Fibroblast of skin of left biceps (primary cell): ENCODE measurements at places on chromosomes 2 and 18.

- no peak for DNase-seq
These were observed 16.1 kb upstream of the ACKR3 start for GRCh38 chr2:236553522-236553921.

DNA sequence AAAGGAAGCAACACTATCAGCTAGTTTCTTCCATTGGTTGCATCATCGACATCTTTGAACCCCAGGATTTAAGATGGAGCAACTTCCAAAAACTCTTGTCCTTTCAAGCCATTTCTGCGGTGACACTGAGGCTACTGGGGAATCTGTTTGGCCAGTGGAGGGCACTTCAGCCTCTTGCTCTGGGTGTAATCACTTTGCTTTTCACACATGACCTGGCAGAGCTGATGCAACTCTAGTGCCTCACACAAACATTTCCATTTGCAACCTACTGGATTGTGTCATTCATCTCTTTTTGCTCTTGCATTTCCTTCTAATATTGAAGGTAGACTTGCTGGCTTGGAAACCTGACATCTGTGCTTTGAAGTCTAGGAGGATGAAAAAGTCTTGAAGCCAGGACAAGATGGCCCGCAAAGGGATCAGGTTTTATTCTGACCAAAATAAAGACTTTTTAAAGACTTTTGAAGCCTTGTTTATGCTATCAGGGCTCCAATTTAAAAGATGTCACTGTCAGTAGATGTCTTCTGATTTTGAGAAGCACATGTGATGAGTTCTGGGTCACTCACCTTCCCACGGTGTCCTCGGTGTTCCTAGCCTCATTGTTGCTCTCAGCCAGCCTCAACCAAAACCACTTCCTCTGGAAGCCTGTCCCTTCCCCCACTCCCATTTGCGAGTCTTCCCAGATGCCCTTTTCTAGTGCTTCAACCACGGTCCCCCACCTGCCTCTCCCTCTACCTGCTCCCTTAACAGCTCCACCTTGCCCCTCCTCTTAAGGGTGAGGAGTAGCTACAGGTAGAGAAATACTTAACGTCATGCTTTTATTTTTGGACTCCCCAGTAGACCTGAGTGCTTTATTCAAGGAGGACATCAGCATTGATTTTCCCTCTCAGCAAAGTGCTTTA lies 69.7 kb upstream of the KCNE4 start:
- DNase-seq, result peak; percentile 66

DNA sequence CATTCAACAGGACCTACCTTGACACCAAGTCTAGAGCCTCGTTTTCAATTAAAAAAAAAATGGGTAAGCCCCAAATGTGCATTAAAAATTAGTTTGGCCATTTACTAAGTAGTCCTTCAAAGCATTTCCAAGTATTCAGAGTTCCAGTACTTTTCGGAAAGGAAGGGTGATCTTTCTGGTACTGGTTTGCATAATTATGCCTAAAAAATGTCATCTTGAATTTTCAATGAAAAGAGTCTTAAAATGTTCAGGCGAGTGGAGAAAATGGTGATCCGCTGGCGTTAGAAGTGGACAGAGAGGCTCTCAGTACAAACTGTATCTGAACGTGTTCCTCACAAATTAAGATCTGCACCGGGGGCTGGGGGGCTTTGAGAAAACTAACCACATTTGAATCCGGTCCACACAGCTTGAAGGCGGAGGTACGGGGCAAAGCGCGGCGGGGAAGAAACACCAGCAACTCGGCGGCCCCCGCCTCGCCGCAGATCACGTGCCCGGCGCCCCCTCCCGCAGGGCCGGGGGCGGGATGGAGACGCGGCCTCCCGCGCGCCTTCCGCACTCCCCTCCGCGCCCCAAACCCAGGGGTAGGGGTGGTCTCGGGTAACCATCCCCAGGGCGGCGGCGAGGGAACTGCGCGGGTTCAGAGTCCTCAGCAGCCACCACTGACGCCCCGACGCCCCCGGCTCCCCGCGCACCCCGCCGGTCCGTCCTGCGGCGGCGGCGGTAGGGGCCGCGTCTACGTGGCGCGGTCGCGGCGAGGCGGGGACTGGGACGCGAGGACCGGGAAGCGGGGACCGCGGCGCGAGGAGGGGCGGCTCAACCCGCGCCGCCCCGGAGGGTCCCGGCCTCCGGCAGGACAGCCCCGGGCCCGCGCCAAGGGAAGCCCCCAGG lies 564 bp downstream of the LPIN2 start:
- no peak for DNase-seq

DNA sequence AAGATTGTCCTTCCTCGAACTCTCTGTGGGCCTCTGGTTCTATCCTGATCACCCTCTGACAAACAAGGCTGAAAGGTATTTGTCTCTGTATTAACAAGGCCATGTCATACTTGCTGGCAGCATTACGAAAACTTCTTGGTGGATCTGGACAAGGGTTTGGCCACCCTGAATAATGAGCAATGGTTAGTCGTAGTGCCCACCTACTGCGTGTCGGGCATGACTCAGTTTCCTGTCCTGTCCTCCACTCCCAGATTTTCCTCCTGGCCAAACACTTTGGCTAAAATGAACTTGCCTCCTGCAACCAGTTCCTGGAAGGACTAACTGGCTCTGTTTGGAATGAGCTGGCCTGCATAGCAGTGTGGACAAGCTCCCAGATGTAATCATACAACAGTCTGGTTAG lies 198.5 kb upstream of the SMIM21 start:
- no peak for DNase-seq

DNA sequence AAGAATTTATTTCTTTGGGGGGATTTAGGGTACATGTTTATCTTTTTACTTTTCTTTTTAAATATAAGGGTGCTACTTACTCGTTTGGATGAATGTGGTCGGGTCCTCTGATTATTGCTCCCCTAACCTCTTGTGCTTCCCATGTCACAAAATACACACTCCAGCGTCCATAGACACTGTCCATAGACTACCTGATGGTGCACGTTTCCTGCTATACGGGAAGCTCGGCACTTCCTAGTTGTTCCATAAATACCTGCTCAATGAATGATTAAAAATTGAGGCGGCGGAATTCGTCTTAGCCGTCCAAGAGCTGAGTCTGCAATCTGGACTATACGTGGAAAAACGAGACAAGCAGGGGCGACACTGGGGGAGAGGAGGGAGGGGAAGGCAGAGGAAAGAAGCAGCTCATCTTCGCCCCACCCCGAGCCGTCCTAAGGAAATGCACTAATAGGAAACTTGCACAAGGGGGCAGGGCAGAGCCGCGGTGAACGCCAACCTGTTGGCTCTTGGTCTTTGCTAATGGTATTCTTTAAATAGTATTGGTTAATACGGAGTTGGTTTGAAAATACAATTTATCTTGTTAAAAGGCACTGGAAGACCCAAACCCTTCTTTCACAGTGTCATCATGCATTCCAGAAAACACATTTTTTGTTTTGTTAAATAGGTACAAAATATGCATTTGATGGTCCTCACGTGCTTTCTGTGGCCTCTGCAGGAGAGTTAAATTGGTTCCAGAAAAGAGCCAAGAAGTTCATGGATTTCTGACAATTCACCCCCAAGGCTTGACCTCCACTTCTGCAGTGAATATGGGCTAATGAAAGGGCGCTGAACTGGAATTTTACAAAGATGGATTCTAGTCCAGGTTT lies 73.0 kb upstream of the KCTD1 start:
- no peak for DNase-seq

DNA sequence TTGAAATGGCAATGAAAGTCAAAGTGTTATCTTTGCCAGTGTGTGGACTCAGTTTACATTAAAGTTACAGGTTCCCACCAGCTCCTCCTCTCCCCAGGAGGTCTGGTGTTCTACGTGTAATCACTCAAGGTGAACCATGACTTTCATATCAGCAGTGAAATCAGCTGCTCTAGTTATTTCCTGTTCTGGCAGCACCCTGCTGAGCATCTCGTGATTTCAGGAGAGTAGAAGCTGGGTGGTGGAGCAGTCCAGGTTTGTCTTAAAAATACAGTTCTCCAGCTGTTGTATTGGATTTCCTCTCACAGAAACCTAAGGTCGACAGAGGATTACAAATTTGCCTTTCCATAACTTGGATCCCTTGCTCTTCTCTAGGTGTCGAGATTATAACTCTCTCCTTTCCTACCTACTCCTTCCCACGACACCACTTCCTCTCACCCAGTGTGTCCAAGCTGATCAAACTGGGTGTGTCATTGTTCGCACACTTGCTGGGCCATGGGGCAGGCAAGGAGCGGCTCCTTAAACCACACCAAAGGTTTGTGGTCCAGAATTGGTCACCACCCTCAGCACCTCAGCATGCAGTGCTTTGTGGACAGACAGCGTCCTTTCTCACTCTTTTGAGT lies 13.0 kb upstream of the ARHGAP25 start:
- no peak for DNase-seq

- DNase-seq, result no peak
These were observed 106.4 kb downstream of the KCNH7 start for GRCh38 chr2:162731917-162732804.

GRCh38 chr2:52698408-52698807 lies 1069.2 kb upstream of the CHAC2 start:
- no peak for DNase-seq

DNA sequence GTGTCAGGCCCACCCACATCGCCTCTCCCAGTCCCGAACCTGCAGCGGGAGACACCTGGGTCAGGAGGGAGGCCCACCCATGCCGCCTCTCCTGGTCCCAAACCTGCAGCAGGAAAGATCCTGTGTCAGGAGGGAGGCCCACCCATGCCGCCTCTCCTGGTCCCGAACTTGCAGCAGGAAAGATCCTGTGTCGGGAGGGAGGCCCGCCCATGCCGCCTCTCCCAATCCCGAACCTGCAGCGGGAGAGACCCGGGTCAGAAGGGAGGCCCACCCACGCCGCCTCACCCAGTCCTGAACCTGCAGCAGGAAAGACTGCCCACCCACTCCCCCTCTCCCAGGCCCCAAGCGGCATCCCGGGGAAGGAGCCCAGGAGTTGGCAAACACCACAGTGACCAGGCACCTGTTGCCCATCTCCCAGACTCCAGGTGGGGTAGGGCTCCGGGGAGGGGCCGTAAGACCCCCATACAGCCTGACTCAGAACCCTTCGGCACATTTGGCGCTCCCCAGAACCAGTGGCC lies 7.8 kb downstream of the SLC66A2 start:
- no peak for DNase-seq

DNA sequence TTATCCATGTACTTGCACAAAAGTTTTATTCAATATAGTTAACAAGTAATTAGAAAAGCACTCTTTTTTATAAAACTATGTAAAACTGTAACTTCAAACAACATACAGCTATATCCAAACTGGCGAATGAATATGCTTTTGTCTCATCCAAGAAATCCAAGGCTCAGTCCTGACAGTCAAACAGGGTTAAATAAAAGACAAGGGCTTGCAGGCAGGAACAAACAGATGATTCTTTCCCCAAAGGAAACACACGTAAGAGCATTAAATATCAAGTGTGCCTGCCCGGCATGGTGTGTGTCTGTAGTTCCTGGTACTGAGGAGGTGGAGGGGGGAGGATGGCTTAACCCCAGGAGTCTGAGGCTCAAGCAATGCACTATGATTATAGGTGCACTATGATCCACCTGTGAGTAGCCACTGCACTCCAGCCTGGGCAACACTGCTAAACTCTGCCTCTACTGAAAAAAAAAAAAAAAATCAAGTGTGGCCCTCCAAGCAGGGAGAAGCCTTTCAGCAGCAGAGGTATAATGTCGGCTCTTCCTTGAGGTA lies 171.3 kb downstream of the DLGAP1 start:
- no peak for DNase-seq

DNA sequence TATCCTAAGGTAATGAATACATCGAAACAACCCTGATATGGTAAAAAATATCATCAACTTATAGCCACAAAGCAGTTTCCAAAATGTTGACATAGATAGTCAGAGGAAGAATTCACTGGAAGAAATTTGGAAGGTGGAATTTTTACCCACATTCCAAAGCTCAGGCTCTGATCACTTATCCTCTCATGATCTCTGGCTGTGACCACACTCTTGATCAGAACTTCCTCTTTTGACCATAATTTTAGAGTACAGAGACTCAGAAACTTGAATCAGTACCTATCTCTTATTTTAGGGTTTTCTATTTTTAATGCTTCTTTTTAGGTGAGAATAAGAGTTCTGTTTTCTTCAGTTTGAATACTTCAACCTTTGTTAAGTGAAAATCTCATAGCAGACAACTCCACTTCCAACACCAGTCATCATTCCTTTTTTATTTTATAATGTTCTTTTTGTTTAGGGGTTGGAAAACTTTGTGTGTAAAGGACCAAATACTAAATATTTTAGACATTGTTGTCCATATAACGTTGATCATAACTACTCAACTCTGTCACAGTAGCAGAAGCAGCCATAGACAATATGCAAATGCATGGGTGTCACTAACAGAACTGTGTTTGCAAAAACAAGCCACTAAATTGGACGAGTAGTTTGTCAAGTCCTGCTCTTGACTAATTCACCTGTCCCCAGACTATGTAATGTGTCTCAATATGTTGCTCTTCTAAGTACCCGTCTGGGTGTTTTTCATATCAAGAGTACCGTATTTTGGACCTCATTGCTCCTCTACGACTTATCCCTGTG lies 891.6 kb upstream of the CRIM1 start:
- no peak for DNase-seq

DNA sequence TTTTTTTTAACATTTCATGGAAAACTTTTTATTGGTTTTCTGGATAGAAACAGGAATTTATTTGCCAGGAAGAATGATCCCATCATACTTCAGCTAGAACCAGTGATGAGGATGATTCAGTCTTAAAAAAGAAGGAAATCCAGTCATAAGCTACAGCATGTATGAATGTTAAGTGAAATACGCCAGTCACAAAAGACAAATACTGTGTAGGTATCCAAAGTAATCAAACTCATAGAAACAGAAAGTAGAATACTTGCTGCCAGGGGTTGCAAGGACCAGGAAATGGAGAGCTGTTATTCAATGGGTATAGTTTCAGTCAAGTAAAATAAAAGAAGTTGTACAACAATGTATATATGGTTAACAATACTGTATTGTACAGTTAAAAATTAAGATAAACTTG lies 21.3 kb downstream of the PSME4 start:
- DNase-seq, result no peak

GRCh38 chr2:240568678-240569522 lies 616 bp downstream of the RNPEPL1 start:
- no peak for DNase-seq

DNA sequence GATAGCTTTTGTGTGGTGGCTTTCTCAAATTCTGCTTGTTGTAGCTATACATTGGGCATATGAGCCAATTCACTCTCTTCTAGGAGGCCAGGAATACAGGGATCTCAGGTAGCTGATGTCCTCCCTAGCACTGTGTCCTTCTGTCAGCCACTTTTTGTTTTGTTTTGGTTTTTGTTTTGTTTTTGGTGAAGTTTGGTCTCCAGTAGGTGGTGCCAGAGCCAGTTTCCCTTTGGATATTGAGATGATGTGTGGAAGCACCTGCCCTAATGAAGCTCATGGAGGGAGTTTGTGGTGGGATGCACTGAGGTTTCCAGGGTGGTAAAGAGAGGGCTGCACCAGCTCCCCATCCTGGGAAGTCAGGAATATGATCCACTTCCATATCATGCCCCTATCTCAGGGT lies 100.5 kb upstream of the VWC2L start:
- DNase-seq, result no peak

DNA sequence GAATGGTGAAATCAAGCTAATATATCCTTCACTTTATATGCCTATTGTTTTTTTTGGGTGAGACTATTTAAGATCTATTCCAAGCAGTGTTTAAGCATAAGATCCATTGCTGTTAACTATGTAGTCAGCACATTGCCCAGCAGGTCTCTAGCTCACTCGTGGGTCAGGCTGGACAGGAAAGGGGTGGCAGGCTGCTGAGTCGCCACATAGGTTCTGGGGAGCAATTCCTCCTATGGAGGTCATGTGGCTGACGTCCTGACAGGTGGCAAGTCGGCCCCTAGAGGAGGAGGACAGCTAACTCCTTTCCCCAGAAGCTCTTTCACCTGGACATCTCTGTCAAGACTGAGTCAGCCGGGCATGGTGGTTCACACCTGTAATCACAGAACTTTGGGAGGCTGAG lies 13.9 kb upstream of the RAB31 start:
- no peak for DNase-seq
